ENCODE measurements at places on chromosomes 2 and 18.
A peak's percentile ranks its signal among the peaks of the same experiment; 100 is the strongest.

DNA sequence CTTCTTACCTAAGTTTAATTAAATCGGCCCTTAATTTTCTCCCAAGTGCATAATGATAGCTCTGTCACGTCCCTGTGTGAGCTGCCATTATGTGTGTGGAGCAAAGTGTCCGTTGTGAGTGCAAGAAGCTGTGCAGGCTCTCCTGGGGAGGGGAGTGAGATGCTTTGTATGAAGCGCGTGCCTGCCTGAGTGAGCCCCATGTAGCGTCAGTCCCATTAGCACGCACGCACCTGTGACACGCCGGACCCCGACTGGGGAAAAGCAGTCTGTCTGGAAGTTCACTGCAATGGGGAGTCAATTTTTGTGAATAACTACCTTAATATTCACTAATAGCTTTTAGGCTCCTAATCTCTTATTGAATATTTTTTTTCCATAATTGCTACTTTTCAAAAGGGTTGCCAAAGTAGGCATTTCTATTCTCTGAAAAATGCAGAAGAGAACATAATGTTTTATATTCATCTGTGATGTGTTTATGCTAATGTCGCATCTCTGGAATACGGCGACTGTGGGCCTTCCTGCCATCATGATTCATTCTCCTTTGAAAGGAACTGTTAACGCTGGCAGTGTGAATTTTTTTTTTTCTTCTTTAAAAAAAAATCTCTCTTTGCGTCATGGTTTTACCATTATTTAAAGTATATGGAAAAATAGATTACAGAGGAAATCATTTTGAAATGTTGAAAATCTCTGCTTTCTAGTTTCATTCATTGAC lies 157.7 kb downstream of the COL4A4 start:
- no peak for DNase-seq

DNA sequence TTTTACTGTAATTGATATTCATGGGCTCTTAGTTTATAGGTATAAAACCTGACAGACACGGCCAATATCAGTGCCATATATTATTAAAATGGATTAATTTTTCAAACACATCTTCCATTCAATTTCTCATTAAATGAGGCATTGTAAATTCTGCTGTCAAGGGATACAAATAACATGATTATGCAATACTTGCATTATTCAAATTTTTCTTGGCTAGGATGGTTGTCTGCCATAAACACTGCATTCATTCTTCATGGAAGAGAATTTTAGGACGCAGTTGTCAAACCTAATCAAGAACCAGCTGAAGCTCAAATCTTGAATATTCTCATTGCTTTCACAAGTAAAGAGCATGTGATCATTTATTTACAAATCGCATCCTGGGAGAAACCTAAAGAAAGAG lies 255.6 kb downstream of the RDH14 start:
- DNase-seq: no peak

- DNase-seq: peak; percentile 50
Measured at GRCh38 chr2:98385050-98385699, 38.9 kb downstream of the CNGA3 start.

DNA sequence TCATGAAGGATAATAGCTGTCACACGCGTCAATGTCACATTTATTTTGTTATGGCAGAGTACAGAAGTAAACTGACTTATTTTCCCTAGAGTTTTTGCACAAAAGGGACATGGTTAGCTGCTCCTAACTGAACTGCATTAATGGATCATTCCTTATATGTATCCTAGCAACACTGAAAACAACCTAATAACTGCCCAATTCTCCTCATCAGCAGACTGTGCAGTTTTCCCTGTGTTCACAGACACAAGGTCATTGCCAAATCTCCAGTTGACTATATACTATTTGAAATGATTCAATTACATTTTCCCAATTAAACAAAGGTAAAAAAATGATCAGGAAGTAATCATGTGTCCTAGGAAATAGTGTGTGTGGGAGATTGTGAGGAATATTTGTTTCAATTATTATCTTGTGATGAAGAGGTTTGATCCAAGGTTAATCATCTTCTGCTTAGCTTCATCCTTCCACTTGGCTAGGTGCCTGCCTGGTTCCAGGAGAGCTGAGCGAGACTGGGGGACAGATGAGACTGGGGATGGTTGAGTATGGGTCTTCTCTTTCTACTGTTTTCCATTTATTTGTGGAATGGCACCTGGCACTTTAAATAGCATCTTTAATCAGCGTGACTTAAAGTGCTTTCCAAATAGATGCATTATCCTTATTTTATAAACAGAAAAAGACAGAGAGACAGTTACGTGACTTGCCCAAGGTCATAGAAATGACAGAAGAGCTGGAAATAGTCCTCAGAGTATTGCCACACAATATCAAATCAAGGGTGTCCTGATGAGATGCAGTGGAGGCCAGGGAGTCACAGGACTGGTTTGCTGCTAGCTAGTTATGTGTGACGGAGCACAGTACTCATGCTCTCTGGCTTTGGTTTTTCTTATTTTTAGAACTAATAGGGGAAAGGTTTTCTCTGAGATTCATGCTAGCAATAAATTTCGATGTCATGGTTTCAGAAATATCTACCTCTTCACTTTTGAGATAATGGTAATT lies 335.6 kb downstream of the PIK3C3 start:
- DNase-seq: no peak

DNA sequence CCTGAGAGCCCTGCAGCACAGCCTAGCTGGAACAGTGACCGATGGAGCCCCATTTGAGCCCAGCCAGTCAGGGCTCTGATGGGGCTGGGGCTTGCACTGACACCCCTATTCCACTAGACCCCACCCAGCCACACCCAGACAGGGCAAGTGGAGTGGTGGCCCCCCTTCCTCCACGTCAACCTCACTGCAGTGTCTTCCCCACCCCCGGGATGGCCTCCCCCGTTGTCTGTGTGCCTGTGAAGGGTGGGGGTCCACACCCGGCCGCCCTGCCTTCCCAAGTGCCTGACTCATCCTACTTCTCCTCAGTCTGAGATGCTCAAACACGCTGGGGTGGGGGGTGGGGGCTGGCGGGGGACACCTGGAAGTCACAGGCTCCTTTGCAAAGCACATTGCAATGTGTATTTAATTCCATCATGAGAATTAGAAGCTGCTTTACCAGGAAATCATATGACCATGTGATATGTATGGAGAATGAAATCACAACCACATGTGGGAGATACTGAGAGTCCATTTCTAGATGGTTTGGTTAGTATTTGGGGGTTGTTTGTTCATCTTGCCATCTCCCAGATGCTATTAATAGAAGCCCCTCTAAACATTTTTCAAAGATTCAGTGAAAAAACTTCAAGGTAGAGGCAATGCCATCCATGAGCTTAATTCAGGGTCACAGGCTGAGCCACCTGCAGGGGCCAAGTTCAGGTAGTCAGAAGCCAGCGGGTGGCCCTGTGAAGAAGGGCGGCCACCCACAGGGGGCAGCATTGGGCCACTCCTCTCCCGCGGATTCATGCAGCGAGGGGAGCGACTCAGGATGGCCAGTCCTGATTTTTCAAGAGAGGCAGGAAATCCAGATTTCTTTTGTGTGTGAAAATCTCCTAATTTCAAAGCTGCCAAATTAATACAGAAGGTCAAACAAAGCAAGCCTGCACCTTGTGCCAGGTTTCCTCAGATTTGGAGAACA lies 22.7 kb upstream of the GMPPA start:
- peak; percentile 20 for DNase-seq

DNA sequence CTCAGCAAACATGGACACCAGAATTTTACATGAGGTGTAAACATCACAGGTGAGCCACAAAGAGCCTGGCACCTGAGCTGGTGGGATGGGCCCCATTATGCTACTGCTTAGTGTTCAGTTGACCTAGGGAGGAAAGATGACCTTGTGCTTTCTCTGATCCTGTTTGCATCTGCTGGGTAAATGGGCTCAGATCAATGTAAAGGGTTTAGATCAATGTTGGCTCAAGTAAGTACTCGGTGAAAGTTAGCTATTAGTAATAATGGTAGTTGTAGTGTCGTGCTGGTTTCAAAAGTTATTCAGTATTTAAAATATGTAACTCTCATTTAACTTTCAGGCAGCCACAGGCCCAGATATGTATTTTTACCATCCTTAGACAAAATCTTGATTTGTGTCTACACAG lies 19.8 kb downstream of the ABHD3 start:
- no peak for DNase-seq

DNA sequence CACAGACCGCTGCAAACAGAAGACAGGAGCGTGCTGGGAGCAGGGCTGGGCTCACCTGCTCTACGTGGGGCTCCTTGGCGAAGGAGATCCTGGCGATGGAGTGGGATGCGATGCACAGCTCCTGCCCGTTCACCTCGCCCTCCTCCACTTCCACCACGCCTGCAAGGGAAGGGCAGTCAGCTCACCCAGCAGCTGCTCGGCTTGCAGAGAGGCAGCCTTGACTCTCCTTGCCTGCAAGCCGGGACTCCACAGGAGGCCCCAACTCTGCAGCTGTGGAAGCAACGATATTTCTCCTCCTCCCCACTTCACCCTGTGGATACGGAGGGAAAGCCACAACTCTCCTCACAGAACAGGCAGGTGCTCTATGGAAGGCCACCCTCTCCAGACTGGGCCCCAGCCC lies 35.1 kb downstream of the THAP4 start:
- no peak for DNase-seq

GRCh38 chr2:224987733-224988132 lies 54.5 kb downstream of the DOCK10 start:
- no peak for DNase-seq

DNA sequence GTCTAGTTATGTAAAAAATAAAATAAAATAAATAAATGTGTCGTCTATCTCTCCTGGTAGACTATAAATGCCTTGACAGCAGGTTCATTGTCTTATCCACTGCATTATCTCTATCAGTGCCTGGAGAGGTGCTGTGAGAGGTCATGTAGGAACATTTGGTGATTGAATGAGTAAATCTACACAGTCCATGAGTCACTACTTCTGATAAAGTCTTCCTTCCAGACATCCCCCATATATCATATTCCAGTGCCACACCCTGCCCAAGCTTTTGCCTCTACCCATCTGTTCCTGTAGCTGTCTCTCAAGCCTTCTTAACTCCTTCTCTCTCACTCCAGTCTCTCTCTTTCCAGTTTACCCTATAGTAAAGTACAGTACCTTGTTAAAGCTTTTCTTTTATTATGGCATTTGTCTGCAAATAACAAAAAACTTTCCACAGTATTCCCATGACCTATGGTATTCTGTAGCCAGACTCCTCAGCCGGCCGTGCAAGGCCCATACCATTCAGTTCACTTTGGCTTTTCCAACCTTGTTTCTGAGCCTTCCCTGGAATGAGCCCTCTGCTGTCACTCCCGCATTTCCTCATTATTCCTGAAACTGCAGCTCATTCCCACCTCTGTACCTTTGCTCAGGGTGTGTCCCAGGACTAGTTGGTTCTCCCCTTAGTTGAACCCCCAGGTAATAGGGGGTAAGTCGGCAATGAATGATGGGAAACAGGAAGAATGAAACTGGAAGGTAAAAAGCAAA lies 37.5 kb downstream of the ANXA4 start:
- DNase-seq: no peak

- DNase-seq: no peak
Measured at GRCh38 chr2:113180131-113180946, 6.6 kb downstream of the PSD4 start.

DNA sequence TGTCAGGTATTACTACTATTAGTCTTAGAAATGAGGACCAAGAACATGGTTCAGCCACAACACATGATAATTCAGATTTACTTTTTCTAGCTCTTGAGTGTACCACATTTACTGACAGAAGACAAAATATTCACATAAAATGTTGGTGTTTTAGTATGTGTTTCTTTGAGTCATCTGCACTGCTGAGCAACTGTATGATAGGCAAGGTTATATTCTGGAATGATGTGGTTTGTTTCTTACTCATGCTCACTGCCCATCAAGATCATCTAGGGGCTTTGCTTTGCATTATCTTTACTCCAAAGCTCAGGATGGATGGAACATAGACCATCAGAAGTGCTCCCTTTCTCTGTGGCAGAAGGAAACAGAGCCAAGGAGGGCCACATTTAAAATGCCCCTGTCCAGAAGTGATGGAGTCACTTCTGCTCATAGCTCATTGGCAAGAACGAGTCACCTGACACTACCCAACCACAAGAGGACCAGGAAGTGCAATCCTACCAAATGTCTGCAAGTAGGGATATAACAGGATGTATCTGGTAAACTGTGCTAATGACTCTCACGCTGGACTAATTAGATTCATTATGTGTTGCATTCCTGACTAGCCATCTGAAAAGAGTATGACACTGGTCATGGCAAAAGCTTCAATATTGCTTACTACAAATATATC lies 81.5 kb downstream of the DIS3L2 start:
- no peak for DNase-seq

GRCh38 chr2:59182249-59182648 lies 941.1 kb upstream of the FANCL start:
- DNase-seq: no peak

GRCh38 chr2:96082211-96083063 lies 33.9 kb downstream of the ADRA2B start:
- no peak for DNase-seq

GRCh38 chr2:120350801-120351320 lies 4.9 kb downstream of the INHBB start:
- DNase-seq: no peak

- no peak for DNase-seq
Measured at GRCh38 chr2:233639860-233640259, 3.6 kb downstream of the UGT1A10 start.

- DNase-seq: no peak
Measured at GRCh38 chr18:50981381-50981780, 13.5 kb downstream of the ELAC1 start.

DNA sequence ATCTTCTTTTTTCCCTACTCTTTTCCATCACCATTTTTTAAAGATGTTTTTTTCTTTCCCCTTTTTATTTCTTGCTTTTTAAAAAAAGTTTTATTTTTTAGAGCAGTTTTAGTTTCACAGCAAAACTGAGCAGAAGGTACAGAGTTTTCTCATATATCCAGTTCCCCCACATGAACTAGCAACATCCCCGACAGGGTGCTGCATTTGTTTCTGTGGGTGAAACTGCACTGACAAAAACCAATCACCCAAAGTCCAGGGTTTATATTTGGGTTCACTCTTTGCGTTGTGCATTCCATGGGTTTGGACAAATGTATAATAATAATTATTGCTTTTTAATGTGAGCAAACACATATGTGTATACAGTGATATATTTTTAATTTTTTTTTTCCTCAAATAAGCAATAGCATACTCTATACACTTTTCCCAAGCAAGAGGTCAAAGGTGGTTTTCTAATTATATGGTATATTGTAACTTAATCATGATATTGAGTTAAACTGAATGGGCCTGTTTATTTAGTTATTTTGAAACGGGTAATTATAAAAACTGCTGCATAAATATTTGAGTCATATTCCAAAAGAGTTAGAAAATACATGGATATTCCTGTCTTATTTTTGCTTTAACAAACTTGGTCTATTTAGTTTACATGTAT lies 50.3 kb downstream of the NCK2 start:
- no peak for DNase-seq

- DNase-seq: no peak
Measured at GRCh38 chr2:96799623-96799935, 16.5 kb upstream of the CNNM3 start.

Data from stimulated activated CD8-positive, alpha-beta memory T cell treated with anti-CD3 and anti-CD28 coated beads, Interleukin-7, amount 100 ng/mL, for 4 hours (primary cell).